Common myeloid progenitor, CD34-positive (primary cell): ENCODE measurements at places on chromosomes 5 and 9.

DNA sequence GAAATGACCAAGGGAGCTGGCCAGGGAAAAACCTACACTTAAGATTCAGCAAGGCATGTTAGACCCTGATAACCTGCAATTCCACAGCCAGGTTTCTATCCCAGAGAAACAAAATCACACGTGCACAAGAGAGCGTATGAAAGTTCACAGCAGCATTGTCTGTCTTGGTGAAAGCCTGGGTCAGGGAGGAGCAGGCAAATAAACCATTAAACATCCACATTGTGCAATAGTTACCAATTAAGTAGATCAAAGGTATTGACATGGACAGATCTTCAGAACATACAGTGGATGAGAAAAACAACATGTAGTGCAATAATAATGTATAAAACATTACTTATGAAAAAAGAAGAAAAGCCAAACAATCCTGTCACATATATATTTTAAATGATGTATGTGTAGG, 15.9 kb upstream of the GPX3 start:
- no peak for DNase-seq

GRCh38 chr9:121443981-121444380, 55.7 kb downstream of the GGTA1 start:
- no peak for DNase-seq

DNA sequence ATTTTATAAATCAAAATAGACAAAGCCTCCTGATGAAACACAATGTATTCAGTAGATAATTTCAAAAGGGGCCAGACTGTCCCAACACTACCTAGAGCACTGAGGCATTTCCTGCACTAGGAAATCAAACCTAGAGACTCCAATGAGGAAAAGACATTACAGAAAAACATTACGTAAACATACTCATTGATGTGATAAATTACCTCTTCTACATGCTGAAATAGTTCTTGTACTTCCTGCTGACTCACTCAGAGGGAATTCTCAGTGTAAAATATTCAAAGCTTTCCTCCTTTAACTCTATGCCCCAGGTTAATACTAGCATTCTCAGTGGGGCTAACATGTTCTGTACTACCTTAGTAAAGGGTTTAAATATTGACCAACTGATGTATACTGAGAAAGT, 178.0 kb downstream of the ESM1 start:
- DNase-seq, result no peak

DNA sequence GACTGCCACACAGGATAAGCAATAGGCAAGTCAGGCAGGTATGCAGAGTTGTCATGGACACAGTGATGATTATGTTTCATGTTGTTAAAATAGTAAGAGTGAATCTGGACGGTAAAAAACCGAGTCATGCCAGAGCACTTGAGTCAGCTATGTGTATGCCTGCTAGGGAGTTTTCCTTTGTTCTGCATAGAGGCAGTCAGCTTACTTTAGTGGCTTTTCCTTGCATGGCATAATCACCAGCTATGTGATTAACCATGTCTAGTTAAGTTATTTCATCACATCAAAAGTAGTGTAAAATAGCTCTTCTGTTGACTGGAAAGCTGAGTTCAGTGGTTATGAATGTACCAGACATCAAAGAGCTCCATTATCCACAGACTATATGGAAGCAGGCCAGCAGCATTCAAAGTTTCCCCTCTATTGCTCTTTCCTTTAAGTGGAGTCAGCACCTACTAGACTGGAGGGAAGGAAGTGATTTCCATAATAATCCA, 989.8 kb downstream of the TLE1 start:
- no peak for DNase-seq

GRCh38 chr5:142032747-142033631, 20.2 kb upstream of the GNPDA1 start:
- DNase-seq, result no peak

DNA sequence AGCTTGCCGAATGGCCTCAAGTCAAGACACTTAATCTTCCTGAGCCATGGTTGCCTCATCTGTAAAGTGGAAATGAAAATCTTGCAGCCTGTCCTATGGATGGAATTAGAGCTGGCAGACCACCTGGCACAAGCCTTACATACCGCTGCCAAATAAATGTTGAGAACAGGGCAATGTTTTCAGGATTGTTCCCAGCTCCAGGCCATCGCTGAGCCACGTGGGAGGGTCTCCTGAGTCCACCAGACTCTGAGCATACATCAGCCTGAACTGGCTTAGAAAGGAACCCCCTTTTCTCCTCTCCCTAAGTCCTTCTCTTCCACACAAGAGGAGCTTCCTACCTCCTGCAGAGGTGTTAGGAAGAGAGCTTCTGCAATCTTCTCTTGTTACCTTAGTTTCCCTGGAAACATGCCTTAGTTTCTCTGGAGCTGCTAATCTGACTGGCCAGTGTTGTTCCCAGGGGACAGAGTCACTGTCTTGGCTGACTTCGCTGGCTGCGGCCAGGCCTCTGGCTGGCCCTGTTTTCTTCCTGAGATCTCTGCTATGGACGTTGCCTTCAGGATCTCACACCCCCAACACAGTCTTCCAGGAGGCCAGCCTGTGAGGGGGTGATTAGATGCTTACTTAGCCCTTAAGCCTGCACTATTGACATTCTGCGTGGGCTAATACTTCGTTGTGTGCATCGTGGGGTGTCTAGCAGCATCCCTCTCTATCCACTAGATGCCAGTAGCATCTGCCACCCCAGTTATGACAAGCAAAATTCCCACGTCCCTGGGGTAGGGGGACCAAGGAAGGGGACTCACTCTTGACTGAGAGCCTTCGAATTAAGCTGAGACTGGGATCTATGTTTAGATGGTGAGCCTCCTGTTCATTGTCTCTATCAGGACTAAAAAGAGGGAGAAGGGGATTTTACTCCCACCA, 62.2 kb downstream of the BOD1 start:
- no peak for DNase-seq

GRCh38 chr5:39716532-39717028, 291.8 kb upstream of the DAB2 start:
- peak; percentile 44 for DNase-seq
